ENCODE measurements at places on chromosomes 3 and 15.

- no peak for DNase-seq
These were observed 10.0 kb upstream of the SLC6A11 start for GRCh38 chr3:10806006-10806405.

GRCh38 chr15:49235446-49236124 lies 65.5 kb downstream of the GALK2 start:
- peak; percentile 87 for DNase-seq

DNA sequence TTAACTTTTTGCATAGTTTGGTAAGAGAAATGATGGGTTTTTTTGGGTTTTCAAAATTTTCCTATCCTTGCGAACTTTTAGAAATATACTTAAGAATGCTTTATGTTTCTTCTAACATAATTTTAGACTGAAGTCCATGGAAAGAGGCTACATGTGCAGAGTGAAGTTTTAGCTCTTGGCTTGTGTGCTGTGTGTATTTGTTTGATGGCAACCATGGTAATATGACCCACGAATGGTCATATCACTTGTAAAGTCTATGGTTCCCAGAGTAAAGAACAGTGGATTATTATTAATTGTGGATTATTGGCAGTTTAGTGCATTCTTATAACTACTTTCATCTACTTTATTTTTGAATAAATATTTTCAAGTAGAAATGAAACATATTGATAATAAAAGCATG lies 124.0 kb upstream of the GOLGA6L4 start:
- no peak for DNase-seq

GRCh38 chr15:60656481-60656880 lies 177.5 kb upstream of the ICE2 start:
- DNase-seq = no peak

DNA sequence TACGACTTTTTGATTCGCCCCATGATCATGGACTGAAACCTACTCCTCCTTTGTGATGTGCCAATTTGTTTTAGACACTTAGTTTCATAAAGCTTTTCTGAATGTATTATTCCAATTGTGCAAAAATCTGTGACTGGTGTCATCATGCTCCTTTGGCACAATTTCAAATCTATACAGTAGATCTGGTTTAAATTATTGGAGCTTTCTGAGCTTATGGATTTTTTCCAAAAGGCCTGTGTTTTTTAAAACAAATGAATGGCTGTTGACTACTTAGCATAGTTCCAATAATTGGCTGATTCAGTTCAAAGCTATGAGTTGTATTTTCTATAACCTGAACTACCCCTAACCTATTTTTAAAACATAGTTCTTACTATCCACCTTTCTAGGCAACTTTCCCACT lies 282.7 kb downstream of the CNTN3 start:
- no peak for DNase-seq

- DNase-seq = no peak
These were observed 16.2 kb upstream of the DUT start for GRCh38 chr15:48315041-48315440.

GRCh38 chr3:32383136-32383711 lies 8.4 kb upstream of the CMTM7 start:
- no peak for DNase-seq

GRCh38 chr3:69743975-69744906 lies 5.0 kb downstream of the MITF start:
- DNase-seq = no peak

- no peak for DNase-seq
These were observed 370.0 kb upstream of the FRG2C start for GRCh38 chr3:75294124-75294523.

DNA sequence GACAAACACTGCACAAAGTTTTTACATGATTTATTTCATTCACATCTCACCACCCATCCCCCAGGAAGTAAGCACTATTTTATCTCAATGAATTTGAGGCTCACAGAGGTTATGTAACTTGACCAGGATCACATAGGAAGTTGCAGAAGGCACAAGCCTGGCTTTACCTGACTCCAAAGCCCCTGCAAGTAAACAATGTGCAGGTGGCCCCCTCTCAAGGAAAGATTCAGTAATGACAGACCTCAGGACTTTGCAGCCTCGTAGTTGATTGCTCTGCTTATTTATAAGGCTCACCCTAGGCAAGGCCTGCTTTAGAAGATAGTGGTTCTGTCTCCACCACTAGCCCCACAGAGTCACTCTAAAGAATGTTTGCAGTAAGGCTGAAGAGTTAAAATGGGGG lies 79.8 kb upstream of the MDFIC2 start:
- no peak for DNase-seq

- no peak for DNase-seq
These were observed 50.9 kb downstream of the FEM1B start for GRCh38 chr15:68328443-68328842.

- DNase-seq = no peak
These were observed 3.1 kb upstream of the CPLX3 start for GRCh38 chr15:74823324-74823723.

- DNase-seq = peak; percentile 67
These were observed 86.9 kb downstream of the SEMA5B start for GRCh38 chr3:122940628-122941086.

GRCh38 chr3:99666201-99666600 lies 27.8 kb downstream of the COL8A1 start:
- DNase-seq = no peak

DNA sequence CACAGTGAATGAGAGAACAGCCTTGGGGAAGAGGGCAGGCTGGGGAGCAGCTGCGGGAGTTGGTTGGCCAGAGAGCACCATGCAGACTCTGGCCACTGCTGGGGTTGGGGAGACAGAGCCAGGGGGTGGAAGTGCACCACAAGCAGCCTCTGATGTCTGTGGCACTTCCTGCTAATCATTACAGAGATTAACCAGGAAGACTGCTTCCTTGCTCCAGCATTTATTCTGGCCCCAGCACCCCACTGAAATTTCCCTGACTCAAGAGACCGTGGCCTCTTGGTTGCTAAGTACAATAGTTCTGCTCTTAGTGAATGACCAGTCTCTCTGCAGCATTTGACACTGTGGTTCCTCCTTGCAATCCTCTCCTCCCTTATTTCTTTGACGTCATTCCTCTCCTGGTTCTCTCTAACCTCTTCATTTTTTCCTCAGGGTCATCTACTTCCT lies 266.2 kb upstream of the ROPN1 start:
- no peak for DNase-seq

GRCh38 chr3:45210308-45211041 lies 15.6 kb downstream of the TMEM158 start:
- peak; percentile 78 for DNase-seq

- DNase-seq = no peak
These were observed 590.7 kb upstream of the SGO1 start for GRCh38 chr3:20776692-20777091.

DNA sequence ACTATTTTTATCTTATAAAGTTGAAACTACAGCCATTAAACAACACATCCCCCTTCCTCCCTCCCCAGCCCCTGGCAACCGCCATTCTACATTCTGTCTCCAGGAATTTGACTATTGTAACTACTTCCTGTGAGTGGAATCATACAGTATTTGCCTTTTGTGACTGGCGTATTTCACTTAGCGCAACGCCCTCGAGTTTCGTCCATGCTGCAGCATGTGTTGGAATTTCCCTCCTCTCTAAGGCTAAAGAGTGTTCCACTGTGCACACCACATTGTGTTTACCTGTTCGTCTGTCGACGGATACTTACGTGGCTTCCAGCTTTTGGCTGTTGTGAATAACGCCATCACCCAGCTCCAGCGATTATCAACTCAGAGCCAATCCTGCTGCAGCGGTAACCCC lies 52.0 kb upstream of the DLG1 start:
- DNase-seq = no peak

GRCh38 chr3:78178740-78179363 lies 1139.0 kb downstream of the ROBO2 start:
- DNase-seq = no peak

DNA sequence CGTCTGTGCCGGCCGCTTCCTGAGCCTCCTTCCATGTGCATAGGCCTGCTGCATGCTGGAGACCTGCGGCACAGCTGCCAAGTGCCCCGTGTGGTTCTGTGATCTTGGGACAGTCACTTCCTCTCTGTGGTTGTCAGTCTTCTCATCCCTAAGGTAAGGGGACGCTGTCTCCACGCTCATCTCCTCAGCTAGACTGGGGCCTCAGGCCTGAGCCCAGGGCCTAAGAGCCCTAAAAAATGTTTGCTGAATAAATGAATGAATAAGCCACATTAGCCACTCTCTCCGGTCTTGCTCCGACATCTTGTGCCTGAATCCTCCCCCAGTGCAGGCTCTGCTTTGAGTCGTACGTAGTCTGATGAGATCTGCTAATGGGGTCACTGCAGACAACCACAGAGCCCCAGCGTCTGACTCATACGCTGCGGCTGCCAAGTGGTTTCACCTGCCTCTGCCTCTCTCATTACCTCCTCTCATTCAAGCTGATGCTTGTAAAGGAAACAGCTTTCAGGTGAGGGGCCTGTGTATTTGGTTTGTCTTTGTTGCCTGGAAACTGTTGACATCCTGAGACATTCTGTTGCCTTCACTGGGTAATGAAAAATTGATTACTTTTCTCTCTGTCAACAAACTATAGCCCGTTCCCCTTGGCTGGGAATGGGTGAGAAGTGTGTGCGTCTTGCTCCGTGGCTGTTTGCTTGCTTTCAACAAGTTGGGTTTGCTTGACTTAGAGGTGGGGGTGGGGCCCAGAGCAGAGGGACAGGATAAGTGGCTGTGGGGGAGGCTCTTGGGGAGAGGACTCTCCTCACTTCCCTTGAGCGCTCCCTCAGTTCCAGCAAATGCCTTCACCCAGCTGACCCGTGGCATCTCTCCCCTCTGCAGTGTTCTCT lies 15.9 kb downstream of the RPLP1 start:
- DNase-seq = no peak

- no peak for DNase-seq
These were observed 86.6 kb downstream of the HMG20A start for GRCh38 chr15:77507143-77507897.

- no peak for DNase-seq
These were observed 25.2 kb downstream of the CD200 start for GRCh38 chr3:112357930-112358780.

GRCh38 chr3:51830345-51830744 lies 31.1 kb upstream of the IQCF2 start:
- no peak for DNase-seq

DNA sequence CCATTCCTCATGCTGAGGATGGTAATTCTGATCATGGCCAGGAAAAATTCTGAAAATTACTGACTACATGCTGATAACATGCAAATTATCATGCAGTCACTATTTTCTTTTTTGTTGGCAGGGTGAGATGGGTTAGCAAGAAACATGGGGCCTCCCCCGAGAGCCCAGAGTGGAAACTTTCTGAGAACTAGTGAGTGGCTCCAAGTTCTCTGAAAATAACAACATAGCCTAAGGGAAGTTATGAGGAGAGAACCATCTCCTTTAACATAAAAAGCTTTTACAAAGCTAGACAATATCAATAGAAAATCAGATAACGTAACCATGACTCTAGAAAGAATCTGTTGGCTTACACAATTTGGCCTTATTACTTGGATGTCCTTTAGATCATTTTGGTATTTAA lies 254.2 kb downstream of the PLOD2 start:
- no peak for DNase-seq

- DNase-seq = no peak
These were observed 12.4 kb upstream of the ABHD2 start for GRCh38 chr15:89075846-89076245.

- DNase-seq = no peak
These were observed 26.3 kb downstream of the ZBTB38 start for GRCh38 chr3:141394560-141394959.

- no peak for DNase-seq
These were observed 316.0 kb downstream of the RORA start for GRCh38 chr15:60912984-60913697.

DNA sequence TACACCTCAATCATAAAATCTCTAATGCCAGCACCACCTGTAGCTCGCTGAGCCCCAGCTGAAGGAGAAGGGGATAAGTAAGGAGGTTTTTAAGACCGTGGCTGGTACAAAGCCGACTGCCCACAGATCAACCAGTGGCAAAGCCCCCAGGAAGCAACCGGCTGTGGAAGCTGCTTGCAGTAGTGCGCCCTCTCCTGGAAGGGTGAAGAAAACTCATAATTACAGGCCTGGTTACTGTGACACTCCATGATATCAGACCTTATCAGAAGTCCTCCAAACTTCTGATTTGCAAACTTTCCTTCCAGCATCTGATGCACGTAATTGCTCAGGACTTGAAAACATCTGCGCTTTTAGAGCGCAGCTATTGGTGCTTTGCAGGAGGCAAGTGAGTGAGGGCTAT lies 63.1 kb upstream of the MCTP2 start:
- no peak for DNase-seq

GRCh38 chr15:101502572-101503295 lies 13.2 kb upstream of the PCSK6 start:
- DNase-seq = no peak

All from fibroblast of the conjunctiva (primary cell).